ENCODE measurements at places on chromosomes 12 and 14.
A peak's percentile ranks its signal among the peaks of the same experiment; 100 is the strongest.

DNA sequence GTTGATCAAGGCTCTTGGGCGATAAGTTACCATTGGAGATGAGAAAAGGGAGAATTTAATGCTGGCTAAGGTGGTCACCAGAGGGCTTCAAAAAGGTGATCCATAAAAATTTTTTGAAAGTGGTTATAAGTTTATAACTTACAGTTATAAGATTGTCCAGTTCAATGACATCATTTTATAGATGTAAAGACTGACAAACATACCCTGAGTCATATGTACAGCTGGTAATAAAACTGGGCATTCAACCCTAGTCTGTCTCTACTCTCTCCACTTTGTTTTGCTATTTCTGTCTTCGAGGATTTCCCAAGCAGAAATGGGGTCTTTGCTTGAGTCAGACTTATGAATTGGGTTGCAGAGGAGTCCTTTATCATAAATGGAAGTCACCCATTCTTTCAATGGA lies 454.0 kb downstream of the SOX5 start:
- no peak for DNase-seq

DNA sequence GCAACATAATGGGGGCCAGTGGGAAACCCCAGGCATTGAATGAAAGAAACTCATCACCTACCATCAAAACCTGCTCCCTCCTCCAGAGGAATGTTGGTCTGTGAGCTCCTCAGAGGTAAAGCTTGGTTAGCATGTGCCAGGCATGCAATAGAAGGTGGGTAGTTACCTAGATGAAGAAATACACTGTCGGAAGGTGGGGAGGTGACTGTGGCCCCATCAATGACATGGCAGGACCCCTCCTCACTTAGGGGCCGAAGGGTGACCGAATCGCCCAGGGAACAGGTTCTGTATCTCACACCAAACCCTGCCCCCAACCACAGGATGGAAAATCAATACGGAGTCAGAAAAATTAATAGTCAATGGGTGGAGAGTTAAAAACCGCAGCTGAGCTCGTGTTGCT lies 135.6 kb downstream of the BCL11B start:
- no peak for DNase-seq

DNA sequence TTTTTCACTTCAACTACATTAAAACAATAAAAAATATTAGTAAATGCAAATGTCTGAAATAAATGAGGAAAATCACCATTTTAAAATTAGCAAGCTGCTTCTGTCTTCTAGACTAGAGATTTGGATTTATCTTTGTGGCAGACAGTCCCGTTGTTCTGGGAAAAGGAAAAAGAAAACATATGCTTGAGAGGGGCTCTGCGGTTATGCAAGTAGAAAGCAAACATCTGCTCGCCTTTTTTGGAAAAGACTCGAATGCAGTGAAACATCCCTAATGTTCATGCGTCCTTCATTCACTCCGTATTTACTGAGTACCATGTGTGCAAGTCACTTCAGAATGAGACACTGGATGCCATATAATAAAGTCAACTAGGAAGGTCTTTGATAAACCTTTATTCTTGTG lies 44.9 kb downstream of the IFNG start:
- DNase-seq: peak; percentile 15

GRCh38 chr14:58639842-58640484 lies 2.2 kb downstream of the DACT1 start:
- DNase-seq: no peak

DNA sequence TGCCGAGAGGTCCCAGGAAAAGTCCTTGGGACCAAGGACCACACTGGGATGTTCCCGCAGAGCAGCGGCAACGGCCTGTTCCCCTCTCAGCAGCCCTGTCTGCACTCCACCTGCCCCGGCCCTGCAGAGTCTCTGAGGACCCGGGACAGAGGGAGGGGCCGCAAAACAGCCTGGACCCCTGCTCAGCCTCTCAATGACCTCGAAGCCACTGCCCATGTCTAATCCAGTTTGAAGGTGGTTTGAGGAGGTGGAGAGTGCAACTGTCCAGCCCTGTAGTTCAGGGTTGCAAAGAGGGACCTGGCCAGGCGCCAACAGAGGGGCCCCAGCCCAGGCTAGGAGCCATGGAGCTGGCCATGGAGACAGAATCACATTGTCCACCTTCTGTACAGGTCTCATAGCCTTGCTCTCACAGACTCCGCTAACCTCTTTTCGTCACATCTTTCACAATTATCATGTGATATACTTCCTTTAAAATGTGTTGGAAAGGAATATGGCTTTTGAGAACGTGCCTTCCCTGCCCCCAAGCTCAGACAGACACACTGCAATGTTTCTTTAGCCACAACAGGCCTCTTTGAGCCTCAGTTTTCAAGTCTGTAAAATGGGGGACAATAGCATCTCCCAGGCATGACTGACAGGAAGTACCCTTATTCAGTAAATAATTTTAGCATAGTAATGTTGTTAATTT lies 49.3 kb downstream of the ACTN1 start:
- no peak for DNase-seq

GRCh38 chr14:39035336-39035735 lies 67.7 kb downstream of the SEC23A start:
- no peak for DNase-seq

- no peak for DNase-seq
These were observed 2.7 kb downstream of the GALNT9 start for GRCh38 chr12:132326646-132327045.

DNA sequence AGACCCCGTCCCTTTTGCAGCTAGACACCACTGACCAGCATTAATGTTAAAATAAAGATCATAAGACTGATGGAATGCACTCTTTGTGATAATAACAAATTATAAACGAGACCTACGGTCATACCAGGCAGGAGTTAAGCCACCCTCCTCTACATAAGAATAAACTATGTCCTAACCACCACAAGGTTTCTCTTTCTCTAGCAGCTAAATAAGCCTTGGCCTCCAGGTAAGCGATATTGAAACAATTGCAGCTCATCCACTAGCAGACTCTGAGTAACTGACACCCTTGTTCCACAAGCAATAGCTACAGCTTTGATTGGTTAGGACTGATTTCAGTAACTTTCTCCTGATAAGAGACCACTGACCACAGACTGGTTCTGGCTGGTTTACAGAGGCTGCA lies 144.2 kb upstream of the CCDC198 start:
- no peak for DNase-seq

- DNase-seq: no peak
These were observed 56.2 kb upstream of the CAPRIN2 start for GRCh38 chr12:30810918-30811317.

DNA sequence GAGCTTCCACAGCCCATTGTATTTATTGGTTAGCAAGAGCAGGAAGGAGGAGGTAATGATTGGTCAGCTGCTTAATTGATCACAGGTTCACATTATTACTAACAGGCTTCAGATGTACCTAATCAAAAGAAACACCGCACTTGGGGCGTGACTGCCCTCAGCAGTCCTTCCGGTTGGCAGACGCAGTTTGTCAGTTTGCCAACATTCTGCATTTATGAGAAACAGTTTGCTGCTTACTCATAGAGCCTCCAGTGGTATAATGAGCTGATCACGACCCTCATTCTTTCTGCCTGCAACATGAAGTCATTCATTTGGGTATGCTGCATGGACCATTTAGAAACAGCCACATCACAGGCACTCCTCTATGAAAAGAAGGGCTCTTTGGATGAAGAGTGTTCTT lies 42.5 kb upstream of the PPM1H start:
- no peak for DNase-seq

- no peak for DNase-seq
These were observed 96.9 kb upstream of the TMPO start for GRCh38 chr12:98418357-98419075.

- DNase-seq: no peak
These were observed 7.9 kb downstream of the CCDC85C start for GRCh38 chr14:99596071-99596627.

GRCh38 chr14:37490607-37491006 lies 104.4 kb downstream of the FOXA1 start:
- no peak for DNase-seq
